Activated naive CD4-positive, alpha-beta T cell treated with anti-CD3 and anti-CD28 coated beads, Interleukin-2, amount 50 U/mL, for 16 hours (primary cell): ENCODE measurements at places on chromosomes 12 and 14.

DNA sequence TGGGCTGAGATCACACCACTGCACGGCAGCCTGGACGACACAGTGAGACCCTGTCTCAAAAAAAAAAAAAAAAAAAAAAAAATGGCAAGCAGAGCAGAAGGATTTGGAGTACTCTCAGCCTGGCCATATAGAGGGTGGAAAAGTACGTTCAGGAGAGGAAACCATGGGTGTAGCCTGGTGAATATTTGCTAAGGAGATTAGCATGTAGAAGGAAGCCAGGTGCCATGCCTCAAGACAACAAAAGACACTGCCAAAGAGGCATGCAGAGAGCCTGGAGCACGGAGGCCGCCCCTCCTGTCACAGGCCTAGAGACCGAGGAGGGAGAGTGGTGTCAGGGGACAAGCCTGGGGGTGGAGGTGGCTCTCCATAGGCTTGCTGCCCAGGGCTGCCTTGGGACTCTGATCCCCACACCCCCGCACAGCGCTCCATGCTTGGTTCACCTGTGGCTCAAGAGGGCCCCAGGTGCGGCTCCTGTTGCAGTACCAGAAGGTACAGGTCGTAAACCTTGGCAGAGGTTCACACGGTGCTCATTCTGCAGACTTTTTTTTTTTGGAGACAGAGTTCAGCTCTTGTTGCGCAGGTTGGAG is 27.9 kb upstream of the DEGS2 start:
- DNase-seq: no peak

GRCh38 chr12:46266382-46266791 is 2.5 kb downstream of the SLC38A1 start:
- DNase-seq: peak; percentile 44

GRCh38 chr12:53208877-53209463 is 1.9 kb upstream of the ITGB7 start:
- no peak for DNase-seq

DNA sequence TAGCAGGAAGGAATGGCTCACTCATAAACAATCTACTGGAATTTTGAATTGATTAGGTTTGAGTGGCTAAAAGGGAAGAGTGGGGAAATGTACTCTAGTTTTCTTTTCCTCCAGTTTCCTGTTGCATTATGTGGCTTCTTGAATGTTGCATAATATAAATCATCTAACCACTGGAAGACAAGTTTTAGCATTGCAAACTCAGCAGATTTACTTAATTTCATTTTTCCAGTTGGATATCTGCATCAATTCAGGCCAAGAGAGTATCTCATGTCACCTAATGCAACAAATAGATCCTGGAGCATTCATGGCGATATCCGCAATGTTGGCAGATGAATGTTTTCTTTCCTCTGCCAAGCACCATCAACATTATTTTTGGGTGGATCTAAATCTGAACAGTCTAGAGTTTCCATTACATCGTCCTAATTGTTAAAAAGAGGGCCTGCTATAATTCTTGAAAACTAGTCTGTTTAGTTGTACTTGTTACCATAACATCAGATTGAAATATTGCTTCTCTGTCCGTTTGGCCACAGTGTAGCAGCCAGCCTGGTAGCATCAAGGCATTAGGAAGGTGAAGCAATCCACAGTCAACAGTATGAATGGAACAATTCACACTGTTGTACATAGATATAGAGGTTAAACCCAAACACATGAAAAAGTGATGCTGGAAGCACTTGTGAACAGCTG is 544.2 kb downstream of the ETNK1 start:
- no peak for DNase-seq

- DNase-seq: no peak
These were observed 5.9 kb upstream of the ASB8 start for GRCh38 chr12:48163150-48163747.

GRCh38 chr14:74620497-74620921 is 8.5 kb upstream of the LTBP2 start:
- no peak for DNase-seq

GRCh38 chr14:96038920-96039632 is at the start of gene C14orf132:
Gene C14orf132 (plus strand): TSS chr14:96039362. CDS start chr14:96039501, 139 bp downstream.
- DNase-seq: peak; percentile 68

DNA sequence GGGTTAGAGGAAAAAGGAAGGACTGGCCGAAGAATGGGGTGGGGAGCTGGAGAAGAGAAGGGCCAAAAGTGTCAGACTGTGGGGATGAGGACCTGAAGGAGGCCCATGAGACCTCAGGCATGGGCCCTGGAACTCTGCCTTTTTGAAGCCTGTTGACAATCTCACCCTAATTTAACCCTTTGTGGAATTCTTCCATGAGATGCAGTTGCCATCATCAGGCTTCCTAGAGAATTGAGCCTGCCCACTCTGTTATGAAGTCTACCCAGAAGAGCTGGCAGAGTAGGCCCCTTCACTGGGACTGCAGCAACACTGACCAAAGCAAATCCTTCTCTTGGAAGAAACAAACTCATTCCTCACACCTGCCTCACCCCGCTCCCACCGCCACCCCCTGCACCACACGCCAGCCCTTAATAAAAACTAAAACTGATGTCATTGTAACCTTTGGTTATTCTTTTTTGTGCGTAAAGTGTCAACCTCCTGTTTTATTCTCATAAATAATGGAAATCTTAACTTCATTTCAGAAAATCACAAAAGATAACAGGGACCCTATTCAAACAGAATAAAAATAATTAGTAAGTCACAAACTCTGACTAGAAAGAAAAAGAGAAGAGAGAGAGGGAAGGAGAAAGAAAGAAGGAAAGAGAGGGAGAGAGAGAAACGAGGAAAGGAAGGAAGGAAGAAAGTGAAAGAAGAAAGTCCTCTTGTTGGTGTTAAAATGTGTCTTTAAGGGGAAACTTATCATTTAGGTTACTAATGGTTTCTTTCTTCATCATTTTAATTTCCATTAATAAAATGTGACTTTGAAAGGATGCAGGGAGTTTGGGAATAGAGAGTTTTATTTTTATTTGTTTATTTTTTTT is 61.3 kb downstream of the CRADD start:
- DNase-seq: no peak

DNA sequence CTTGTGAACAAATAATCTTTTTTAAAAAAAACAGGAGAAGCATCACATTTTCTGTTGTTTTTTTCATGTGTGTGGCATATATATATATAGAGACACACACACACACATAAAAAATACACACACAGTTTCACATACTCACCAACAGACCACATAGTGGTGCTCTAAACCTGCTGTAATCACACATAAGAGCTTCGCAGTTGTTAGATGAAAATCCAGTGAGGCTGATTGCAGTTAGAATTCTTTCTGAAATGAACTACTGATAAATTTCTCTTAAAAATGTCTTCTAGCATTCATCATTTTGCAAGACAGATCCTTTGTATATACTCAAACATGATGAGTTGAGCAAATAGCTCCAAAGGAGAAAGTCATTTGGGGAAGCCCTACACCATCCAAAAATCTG is 434.3 kb upstream of the STXBP6 start:
- DNase-seq: no peak

DNA sequence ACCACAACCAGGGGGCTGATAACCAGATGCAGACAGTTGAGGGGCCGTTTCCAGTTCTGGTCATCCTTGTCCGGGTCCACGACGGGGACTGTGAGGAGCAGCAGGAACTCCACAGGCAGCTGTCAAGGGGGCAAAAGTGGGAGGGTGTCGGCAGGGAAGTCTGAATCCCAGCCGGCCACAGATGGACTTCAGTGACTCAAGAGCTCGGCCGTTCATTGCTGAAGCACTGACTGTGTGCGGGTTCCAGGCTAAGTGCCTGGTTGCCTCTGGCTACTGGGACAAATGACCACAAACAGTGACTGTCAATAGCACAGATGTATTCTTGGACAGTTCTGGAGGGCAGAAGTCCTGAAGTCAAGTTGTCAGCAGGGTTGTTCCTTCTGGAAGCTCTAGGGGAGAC is 19.6 kb downstream of the SLC8B1 start:
- no peak for DNase-seq

GRCh38 chr12:54035568-54036264 is 2.9 kb downstream of the HOXC5 start:
- DNase-seq: no peak

DNA sequence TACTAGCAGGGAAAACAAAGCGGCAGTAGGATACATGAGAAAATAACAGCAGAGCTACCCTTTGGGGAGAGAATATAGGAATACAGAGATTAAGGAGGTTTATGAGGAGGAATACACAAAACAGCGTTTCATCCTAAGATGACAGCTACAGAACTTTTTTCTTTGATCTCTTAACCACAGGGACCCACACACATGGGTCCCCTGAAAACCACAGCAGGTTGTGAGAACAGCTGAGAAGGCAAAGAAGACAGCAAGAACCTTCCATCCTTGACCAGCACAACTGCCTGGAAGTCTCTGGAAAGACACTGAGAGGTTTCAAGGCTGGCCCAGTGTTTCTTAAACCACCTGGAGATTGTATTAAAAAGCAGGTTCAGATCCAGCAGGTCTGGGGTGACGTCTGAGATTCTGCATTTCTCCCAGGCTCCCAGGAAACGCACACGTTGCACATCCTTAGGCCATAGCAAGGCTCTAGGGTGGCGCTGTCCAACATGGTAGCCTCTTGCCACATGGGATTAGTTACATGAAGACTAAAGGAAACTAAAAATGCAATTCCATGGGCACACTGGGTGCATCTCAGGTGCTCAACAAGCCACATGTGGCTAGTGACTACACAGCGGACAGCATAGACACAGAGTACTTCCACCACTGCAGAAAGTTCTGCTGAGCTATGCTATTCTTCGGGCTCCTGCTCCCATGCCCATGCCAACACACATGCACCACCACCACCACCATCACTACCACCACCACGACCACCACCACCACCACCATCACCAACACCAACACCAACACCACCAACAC is 92.3 kb downstream of the FOXN3 start:
- DNase-seq: no peak

DNA sequence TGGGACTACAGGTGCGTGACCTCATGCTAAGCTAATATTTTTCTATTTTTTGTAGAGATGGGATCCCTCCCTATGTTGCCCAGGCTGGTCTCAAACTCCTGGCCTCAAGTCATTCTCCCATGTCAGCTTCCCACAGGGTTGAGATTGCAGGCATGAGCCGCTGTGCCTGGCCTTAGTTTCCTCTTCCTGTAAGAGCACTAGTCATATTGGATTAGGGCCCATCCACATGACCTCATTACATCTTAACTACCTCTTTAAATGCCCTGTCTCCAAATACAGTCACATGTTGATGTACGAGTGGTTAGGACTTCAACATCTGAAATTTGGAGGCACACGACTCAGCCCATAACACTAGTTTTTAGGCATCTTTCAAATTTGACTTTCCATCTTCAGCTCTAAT is 72.2 kb upstream of the RASSF3 start:
- no peak for DNase-seq

DNA sequence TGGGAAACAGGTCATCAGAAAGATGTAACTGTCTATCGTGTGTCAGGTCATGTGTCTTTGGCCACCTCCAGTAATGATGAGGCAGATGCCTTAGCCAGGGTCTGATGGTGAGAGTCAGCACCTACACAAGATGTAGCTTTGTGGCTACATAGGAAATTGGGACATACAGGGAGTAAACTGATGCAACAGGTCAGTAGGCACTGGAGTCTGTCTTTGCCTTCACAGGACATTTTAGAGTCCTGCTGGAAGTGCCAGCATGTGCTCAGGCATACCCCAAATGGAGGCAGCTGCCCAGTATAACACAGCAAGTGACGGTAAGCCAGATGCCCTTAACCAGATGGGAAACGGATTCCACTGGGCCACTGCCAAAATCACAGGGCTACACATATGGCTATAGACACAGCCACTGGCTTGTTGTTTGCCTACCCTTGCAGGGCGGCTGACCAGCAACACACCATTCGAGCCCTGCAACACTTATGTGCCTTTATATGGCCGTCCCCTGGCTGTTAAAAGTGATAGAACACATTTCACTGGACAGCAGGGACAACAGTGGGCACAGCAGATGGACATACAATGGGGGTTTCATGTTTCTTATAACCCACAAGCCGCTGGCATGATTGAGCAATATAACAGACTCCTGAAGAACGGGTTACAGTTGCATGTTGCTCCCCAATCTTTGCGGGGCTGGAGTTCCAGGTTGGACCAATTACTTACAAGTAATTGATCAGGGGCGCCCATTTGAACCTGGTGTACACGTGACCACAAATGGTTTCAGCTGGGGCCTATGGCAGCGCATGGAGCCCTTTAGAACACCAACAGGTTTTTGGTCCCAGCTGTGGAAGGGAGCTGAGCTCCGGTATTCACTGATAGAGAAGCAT is 12.9 kb upstream of the RNASE12 start:
- no peak for DNase-seq

DNA sequence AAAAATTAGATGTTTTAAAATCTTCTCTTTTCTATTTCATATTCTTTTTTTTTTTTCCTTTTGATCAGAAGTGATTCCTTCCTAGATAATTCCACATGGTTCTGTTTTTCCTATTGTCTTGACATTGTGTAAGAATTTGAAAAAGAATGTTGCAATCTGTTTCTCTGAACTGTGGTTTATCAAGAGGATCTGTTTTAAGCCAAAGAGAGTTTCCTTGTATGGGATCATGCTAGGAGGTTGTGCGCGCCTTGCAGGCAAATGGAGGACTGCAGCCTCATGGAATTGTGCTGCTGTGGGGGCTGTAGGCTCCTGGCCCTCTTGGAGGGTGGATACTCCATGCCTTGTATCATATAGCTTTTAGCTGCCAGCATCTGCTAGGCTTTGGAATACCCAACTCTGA is 43.3 kb upstream of the MBIP start:
- DNase-seq: no peak

DNA sequence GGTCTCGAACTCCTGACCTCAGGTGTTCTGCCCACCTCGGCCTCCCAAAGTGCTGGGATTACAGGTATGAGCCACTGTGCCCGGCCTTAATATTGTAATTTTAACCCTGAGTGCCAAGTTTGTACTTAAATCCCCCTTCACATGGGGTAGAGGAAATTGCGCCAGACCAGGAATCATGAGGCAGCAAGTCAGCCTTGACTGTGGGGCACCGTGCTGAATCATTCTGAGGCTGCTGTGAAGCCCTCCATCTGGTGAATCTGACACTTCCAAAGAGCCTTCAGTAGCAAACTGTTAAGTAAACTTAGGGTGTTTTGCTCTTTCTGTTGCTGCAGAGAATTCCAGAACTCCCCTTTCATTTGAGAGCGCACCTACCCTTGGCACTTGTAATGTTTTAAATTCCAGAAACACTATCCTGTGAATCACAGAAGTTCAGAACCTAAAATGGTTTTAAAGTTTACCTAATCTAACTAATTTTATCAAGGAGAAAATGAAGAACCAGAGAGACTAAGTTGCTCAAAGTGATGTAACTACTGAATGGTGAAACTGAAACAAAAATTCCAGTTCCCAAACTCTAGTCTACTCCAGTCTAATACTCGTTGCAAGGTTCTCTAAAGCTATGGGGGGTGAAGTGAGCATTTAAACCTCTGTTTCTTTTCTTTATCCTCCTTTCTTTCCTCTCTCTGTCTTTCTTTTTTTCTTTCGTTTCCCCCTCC is 7.5 kb downstream of the HEBP1 start:
- no peak for DNase-seq

DNA sequence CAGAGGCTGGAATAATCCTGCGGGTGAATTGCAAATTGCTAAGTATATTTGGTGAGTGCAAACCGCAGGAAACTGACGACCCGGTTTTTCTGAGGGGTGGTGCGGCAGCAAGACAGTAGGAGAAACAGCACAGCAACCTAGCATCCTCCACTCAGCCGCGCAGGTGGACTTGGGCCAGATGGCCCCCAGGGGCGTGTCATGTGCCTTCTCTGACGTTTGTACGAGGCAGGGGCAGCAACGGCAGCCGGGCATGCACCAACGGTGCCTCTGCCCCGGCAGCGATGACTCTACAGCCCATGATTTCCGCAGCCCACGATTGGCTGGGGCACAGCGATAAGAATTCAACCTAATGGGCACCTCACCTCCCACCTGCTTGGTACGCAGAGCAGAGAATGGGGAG is 11.1 kb upstream of the CLEC2A start:
- DNase-seq: peak; percentile 16

GRCh38 chr12:19052689-19053088 is 76.8 kb upstream of the PLEKHA5 start:
- no peak for DNase-seq
